ENCODE measurements at places on chromosomes 3 and 15. TPM values are rescaled to one million over a fixed set of nuclear protein-coding genes. Genes with fewer than 3 reads are reported as not detected.

- peak; percentile 91 for DNase-seq
Measured at GRCh38 chr15:74614744-74615507, 710 bp upstream of the CLK3 start.

DNA sequence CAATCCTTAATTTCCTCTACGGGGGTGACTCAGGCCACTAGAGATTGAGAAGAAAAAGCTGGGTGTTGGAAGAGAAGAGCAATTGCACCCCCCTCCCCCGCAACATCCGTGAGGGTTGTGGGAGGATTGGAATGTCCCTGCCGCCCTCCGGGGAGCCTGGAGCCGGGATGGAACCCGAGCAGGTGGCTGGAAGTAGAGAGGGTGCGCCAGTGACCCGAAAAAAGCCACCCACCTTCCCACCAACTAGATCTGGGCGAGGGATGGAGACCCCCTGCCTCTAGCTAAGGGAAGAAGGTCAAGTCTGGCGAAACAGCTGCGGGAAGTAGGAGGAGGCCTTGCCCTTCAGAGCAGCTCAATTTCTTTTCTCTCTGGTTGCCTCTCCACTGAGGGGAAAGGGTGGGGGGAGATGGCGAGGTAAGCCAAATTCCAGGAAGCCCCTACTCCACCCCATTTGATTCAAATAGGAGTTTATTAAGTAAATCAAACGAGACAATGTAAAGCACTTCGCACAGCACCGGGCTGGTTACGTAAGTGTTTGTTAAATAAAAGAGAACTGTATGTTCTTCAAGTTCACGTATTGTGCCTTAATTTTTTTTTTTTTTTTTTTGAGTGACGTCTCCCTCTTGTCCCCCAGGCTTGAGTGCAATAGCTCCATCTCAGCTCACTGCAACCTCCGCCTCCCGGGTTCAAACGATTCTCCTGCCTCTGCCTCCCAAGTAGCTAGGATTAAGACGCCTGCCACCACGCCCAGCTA is 1.1 kb upstream of the WWTR1 start:
- DNase-seq = peak; percentile 85

- DNase-seq = no peak
Measured at GRCh38 chr15:28913171-28913765, 27.5 kb downstream of the APBA2 start.

The RETNLB gene
- not detected for total RNA-seq

The OR5K2 gene
- not detected for total RNA-seq

The KBTBD12 gene
- not detected for total RNA-seq

The ATP13A3 gene
- total RNA-seq = 63.1 TPM

GRCh38 chr3:140610544-140610943 is 67.3 kb upstream of the TRIM42 start:
- no peak for DNase-seq

DNA sequence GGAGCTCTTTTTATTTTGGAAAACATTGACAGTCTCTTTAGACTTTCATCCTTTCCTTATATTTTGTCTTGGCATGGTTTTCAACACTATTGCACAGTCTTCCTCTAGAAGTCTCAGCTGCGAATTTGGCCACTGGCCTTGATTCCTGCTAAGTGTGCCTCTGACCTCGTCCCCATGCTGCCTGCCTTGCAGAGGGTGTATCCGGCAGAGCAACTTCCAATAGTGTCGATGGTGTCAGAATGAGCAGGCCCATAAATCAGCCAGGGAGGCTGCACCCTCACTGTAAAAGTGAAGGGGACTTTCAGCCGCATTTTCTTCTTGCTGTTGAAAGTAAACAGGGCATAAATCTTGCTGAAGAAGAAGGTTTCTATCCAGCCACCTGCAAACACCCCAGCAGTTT is 336.7 kb upstream of the TRIM42 start:
- DNase-seq = no peak

GRCh38 chr15:82568986-82569385 is 28.7 kb upstream of the RPS17 start:
- DNase-seq = peak; percentile 69

GRCh38 chr3:44762170-44762677 is 630 bp downstream of the KIF15 start:
- no peak for DNase-seq

- no peak for DNase-seq
Measured at GRCh38 chr15:87610366-87610765, 646.2 kb downstream of the NTRK3 start.

DNA sequence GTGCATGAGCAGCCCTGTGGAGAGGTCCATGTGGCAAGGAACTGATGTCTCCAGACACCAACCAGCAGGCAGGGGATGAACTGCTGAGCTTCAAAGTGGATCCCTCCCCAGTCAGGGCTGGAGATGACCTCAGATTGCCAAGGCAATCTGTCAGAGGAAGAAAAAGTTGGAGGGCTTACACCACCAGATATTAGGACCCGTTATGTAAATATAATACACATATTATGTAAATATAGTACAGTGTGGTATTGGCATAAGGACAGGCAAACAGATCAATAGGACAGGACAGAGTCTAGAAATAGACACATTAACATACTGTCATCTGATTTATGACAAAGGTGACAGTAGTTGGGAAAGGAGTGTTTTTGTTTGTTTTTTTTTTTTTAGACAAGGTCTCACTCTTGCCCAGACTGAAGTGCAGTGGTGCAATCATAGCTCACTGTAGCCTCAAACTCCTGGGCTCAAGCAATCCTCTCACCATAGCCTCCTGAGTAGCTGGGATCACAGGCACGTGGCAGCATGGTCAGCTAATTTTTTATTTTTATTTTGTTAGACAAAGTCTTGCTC is 18.0 kb upstream of the RAB7A start:
- DNase-seq = no peak

The ALCAM gene
- total RNA-seq = 242 TPM

DNA sequence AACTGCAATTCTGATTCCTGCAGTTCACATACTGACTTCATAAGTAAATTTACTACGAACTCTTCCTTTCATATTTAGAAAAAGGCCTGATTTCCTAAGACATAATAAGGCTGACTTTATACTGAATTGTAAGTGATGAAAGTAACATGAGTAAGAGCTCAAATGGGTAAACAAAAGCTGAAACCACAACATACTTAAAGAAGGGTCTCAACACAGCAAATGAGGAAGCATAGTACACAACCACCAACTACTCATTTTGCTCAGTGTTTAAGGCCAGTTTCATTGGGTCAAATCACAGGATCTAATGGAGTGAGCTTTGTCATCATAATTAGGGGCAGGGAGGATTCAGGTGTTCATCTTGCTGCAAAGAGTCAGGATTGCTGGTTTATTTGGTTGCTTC is 81.4 kb downstream of the SETD2 start:
- DNase-seq = no peak

The PSTPIP1 gene
- total RNA-seq = not detected

GRCh38 chr3:15982667-15983196 is 185.0 kb upstream of the ANKRD28 start:
- DNase-seq = no peak

- DNase-seq = no peak
Measured at GRCh38 chr3:34238407-34238806, 440.0 kb downstream of the PDCD6IP start.

- DNase-seq = no peak
Measured at GRCh38 chr3:171775943-171776342, 34.3 kb downstream of the PLD1 start.

- no peak for DNase-seq
Measured at GRCh38 chr3:112395181-112395895, 62.4 kb downstream of the CD200 start.

- DNase-seq = no peak
Measured at GRCh38 chr3:138011722-138012121, 1.8 kb downstream of the CLDN18 start.

The SLC15A2 gene
- 0.40 TPM for total RNA-seq

The CD200 gene
- total RNA-seq = 0.27 TPM

GRCh38 chr3:61559136-61559731 is 2.1 kb upstream of the PTPRG start:
- no peak for DNase-seq

GRCh38 chr15:31471731-31472430 is 145.2 kb downstream of the KLF13 start:
- peak; percentile 65 for DNase-seq

The ACP3 gene
- total RNA-seq = not detected

GRCh38 chr15:66912001-66912400 is 153.4 kb upstream of the SMAD3 start:
- no peak for DNase-seq

DNA sequence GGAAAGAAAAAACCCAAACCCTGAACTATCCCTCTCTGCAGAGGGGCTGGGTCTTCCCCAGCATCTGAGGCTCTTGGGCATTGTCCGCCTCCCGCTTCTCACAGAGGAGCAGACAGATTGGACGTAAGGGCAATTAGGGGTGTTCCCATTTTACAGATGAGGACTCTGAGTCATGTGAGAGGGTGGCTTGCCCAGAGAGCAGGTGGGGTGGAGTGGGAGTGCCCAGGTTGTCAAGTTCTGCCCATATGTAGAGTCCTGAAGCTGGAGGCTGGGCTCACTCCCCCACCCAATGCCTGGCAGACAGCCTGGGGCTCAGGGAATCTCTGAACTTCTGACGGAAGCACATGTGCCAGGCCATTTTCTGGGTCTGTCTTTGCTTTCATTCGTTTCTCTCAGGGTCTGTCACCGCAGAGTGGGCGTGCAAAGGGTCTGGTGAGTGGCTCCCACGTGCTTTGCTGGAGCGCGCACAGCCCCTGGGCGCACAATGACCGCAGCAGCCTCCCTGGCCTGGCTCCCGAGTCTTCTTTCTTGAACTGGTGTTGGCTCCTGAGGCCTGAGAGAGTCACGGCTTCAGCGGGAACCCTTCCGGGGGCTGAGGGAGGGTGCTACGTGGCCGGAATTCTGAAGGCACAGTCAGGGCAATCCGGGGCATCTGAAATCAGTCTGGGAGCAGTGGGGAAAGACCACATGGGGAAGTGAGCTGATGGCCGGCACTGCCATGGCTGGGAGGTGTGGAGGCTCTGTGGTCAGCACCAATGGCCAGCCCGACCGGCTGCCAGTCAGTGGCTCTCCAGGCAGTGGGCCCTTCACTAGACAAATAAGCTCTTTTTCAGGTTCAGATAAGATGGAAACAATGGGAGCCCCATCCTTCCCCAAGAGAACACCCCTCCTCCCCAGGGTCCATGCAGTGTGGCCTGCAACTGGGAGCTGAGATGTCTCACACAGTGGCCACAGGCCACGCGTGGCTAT is 1.1 kb upstream of the TRPM1 start:
- peak; percentile 83 for DNase-seq

DNA sequence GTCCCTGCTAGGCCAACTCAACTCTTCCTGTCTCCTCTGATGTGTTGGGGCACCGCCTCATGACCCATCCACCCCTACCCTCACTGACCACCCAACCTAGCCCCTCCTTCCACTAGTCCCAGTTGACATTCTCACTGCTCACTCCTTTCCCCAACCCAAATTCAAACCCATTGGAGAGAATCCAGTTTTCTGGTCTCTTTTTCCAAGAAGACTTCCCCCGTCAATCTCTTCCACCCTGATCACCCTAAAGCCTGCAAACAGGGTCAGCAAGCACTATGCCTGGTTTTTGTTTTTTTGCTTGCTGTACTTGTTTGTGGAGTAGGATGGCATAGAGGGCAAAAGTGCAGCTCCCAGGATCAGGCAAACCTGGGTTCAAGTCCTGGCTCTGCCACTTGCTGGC is 176.6 kb upstream of the PPP2R3A start:
- no peak for DNase-seq

GRCh38 chr3:127392156-127392490 is 104.3 kb upstream of the PRR20G start:
- no peak for DNase-seq

The CCDC51 gene
- 11.3 TPM for total RNA-seq

The RIOX2 gene
- total RNA-seq = 25.4 TPM

The DOCK3 gene
- 0.24 TPM for total RNA-seq

GRCh38 chr3:118863731-118864322 is 170.8 kb downstream of the IGSF11 start:
- DNase-seq = peak; percentile 59

The ZNF774 gene
- 1.6 TPM for total RNA-seq

DNA sequence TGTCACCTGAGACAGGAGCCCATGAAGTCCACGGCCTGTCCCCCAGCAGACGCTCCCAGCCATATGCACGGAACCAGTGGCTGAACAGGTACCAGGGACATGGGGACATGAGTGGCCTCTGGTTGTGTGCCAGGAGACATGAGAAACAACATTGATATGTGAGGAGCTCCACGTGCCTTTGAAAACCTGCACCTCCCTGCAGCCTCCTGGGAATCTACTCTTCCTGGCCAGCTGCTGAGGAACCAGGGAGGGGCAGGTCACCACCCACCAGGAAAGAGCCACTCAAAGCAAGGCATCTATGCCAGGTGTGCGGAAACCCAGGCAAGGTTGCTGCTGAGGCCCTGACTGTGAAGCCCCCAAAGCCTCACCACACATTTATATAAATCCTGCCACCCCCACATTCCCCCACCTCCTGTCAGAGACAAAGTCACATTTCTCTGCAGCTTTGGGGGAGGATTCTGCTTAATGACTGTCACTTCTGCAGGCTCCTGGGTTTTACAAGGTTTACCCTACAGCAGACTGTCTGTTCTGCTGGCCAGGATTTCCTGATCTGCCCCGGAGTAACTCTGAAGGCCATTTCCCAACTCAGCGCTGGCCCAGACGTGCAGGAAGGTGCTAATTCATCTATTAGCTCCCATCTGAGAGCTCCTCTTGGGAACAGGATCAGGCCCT is 110.8 kb downstream of the ADCY5 start:
- no peak for DNase-seq

- no peak for DNase-seq
Measured at GRCh38 chr15:53872410-53872809, 105.8 kb upstream of the UNC13C start.

- DNase-seq = no peak
Measured at GRCh38 chr15:53312707-53313106, 446.8 kb downstream of the WDR72 start.

The C2CD4B gene
- not detected for total RNA-seq

DNA sequence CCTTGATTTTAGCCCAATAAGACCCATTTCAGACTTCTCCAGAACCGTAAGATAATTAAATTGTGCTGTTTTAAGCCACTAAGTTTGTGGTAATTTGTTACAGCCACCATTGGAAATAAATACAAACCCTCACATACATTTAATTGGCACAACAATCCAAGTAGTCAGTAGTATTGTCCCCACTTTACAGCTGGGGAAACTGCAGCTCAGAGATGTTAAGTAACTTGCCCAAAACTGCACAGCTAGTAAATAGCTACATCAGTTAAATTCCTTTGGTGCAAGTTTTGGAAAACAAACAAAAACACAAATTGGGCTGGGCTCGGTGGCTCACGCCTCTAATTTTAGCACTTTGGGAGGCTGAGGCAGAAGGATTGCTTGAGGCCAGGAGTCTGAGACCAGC is 13.3 kb upstream of the IREB2 start:
- DNase-seq = no peak
